ENCODE measurements at places on chromosomes 6 and 20.

- peak; percentile 52 for DNase-seq
Measured at GRCh38 chr20:21235484-21236445, 67.4 kb upstream of the XRN2 start.

- DNase-seq: no peak
Measured at GRCh38 chr20:62409931-62410745, 3.1 kb upstream of the CABLES2 start.

- no peak for DNase-seq
Measured at GRCh38 chr6:132817554-132818403, 3.4 kb downstream of the RPS12 start.

GRCh38 chr20:40604416-40604815 lies 84.6 kb downstream of the MAFB start:
- no peak for DNase-seq

GRCh38 chr20:61300709-61301108 lies 48.6 kb downstream of the CDH4 start:
- DNase-seq: no peak

- DNase-seq: peak; percentile 37
Measured at GRCh38 chr20:57390604-57391438, at the start of gene RBM38. Gene RBM38 (plus strand): TSS chr20:57391396. CDS start chr20:57391582, 186 bp downstream.

DNA sequence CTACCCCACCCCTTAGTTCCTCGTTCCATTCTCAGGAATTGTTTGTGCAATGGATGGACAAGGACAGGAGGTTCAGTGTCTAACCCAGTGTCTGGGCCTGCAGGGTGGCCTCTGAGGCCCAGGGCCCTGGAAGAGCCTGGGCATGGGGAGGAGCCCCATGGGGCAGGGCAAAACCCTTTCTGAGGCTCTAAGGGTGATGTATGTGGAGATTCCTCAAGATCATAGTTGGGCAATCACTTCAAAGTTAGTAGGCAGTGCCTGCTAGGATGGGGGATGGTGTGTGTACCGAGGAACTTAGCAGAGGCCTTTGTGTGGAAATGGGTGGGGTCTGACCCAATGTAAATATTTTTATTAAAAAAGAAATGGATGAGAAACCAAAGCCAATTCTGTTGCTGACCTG lies 6.7 kb upstream of the C2 start:
- DNase-seq: no peak

DNA sequence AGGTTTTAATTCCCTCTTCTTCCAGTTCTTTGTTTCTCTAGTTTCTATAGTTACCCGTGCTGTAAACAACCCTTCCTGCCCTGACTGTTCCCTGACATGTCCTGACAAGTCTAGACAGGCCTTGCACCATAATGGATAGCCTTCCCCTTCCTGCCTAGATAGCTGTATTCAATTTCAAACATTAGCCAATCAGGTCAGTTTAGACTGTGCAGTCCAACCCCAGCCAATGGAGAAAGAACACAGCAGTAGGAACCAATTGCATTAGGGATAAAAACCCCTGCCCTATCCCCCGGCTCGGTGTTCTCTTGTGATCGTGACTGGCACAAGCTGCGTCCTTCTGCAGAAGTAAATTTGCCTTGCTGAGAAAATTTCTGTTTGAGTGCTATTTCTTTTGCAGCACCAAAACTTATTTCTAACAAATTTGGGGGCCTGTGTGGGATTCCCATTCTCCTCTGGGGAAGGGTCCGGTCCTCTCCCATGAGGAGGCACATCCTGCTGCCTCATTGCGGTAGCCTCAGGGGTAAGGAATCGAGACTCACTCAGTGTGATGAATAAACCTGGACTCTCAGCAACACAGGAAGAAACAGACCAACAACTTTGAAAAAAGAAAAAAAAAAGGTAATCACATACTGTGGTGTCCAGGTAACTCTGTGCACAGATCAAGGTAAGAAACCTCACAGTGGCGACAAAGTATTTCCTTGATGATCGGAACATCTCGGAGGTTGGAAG lies 248.7 kb upstream of the ECI2 start:
- no peak for DNase-seq

DNA sequence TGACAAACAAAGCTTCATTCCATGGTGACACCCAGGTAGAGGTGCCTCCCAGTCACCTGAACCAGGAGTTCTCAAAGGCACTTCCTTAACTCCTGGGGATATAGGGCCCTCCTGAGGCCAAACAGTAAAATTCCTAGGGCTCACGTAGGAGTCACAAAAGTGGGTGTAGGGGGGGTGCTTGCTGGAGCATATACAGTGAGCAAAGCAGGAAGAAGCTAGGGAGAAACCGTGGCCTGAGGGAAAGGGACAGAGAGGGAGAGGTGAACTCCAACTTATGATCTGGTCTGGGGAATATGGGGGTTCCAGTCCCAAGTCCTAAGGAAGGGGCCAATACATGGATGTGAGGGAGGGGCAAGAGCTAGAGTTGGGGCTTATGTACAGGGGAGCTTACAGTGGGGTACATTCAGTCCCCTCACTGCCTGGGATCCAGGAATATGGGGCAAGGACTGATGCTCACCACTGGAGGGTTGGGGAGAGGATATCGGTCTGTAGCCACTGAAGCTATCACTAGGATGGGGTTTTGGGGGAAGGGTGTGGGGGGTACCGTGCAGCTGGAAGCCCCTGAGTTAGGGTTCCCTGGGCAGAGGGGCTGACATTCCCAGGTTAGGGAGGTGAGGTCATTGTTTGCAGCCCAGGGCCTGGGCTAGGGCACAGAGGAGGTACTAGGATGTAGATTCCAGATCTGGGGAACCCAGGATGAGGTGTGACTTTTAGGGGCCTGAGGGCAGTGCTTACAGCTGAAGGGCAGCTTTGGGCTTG lies 950 bp downstream of the PEDS1 start:
- DNase-seq: no peak

DNA sequence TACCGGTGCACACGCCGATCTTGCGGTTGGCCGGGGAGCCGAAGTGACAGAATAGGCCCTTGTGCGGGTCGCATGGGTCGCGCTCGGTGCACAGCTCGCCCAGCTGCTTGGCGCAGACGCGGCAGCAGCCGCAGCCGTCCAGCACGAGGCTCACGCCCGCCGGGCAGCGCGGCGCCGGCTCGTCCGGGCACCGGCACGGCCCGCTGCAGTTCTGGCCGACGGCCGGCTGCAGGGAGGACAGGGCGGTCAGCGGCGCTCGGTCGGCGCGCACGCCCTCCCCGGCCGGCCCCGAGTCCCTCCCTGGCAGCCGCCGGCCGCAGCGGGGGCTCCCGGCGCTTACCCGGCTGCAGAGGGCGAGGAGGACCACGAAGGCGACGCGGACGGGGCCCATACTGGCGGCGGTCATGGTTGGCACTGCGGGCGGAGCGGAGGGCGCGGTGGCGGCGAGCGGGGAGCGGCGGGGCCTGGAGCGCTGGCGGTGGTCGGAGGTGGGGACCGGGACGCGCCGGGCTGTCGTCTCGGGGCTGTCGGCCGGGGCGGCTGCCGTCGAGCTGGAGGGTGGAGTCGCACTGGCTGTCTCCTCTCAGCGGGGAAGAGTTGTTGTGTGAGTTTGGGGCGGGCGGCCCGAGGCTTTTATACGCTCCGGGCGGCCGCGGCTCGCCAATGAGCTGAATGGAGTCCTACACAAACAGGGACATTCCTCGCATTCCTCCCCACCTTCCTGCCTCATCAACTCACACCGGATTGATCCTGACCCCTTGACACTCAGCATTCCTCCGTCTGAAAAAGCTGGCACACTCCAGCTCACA lies at the start of gene CCN2:
TSS of gene CCN2 (minus strand) at position 606 of the 809 bp plus-strand sequence. CDS start at position 406, 200 bp downstream.
- DNase-seq: no peak

DNA sequence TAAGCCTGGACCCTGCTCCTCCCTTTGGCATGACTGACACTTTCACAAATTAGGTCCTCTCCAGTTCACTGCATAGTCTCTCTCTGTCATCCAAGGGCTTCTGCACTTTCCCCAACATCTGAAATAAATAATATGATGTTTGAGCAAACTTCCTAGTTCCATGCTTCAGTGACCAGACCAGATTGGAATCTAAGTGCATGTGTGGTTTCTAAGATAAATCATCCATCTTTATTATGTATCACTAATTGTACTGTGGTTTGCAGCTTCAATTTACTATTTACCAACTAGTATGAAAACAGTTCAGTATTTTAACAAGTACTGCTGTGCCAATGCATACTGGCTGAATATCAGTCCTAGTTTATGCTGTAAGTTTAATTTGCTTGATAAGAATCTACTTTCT lies 18.7 kb downstream of the SESN1 start:
- DNase-seq: no peak

GRCh38 chr6:17615794-17616193 lies 15.7 kb downstream of the FAM8A1 start:
- no peak for DNase-seq

- DNase-seq: no peak
Measured at GRCh38 chr20:62985444-62985778, 21.4 kb downstream of the BHLHE23 start.

GRCh38 chr6:43786664-43787329 lies 16.8 kb downstream of the VEGFA start:
- DNase-seq: no peak

- DNase-seq: no peak
Measured at GRCh38 chr6:148790817-148791216, 44.0 kb downstream of the UST start.

- no peak for DNase-seq
Measured at GRCh38 chr6:116366740-116367275, 3.9 kb upstream of the DSE start.

- peak; percentile 89 for DNase-seq
Measured at GRCh38 chr6:71248306-71248765, 40.3 kb upstream of the OGFRL1 start.

DNA sequence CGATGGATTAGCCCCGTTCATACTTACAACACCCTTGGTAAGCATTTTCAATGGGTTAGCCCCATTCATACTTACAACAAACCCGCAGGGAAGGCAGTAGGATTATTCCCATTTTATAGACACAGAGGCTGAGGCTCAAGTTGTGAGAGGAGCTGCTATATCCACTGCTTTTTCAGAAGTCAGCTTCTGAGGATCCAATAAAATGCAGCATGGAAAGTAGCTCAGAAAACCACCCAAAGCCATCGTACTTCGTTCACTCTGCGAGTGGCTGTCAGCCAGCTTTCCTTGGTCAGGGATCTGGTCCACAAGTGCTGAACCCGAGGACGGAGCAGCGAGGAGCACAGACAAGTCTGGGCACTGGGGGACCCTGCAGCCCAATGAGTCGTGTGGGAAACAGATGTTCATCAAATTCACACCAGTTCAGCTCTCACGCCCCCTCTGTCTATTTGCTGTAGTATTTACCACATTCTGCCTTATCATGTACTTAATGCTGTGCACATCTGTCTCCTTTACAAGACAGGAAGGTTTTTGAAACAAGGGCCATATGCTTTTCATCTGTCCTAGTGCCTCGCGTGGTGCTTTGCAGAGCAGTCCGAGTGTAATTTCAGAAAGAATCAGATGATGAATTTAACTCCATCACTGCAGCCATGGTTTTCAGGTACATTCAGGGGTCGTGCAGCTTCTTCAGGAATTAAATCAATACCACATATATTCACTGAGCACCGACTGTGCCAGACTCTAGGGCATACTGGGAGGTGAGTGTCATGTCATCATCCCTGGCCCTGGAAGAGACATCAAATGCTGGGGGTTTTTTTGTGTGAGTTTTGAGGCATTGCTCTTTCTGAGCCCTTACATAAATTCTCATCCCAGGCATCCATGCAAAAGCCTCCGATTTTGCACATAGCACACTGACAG lies 256.9 kb downstream of the CDH26 start:
- DNase-seq: no peak

- DNase-seq: no peak
Measured at GRCh38 chr6:109854541-109855308, 123.4 kb upstream of the GPR6 start.

DNA sequence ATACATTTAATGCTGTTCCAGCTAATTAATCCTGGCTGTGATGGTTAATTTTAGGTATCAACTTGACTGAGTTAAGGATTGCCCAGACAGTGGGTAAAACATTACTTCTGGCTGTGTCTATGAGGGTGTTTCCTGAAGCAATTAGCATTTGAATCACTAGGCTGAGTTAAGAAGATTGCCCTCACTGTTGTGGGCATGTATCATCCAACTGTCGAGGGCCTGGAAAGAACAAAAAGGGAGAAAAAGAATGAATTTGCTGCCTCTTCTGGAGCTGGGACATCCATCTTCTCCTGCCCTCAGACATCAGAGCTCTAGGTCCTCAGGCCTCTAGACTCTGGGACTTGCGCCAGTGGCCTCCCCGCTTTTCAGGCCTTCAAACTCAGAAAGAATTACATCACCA lies 34.3 kb downstream of the SDHAF4 start:
- no peak for DNase-seq

DNA sequence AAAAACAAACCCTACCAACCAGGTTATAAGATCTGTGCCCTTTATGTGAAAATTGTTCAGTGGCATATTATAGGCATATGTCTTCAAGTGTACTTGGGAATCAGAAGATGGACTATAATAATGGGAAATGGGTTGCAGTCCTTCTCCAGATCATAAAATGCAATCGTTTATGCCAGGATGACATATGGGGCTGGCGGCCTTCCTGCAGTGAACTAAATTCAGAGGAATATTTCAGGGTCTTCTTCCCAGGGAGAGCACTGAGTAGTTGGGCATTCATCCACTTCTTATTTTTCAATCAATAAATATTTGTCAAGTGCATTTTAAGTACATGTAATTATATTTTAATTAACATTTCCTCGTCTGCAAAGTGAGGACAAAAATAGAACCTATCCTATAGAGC lies 176.2 kb upstream of the CNR1 start:
- DNase-seq: no peak

DNA sequence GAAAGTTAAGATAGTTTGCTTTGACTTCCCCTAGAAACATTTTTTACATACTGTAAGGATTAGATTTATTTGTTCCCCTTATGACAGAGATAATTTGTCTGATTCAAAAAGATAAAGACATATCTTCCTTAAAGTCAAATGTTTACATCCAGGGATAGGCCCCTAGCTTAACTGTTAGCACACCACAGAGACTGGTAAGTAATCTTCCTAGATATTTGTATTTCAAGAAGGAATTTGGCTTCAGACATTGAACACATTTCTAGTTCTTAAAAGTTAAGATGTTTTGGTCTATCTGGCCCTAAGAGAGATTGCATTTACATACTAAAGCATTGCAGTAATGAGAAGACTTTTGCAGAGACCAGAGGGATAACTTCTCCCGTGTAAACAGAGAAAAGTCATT lies 1201.1 kb upstream of the GJE1 start:
- DNase-seq: no peak

DNA sequence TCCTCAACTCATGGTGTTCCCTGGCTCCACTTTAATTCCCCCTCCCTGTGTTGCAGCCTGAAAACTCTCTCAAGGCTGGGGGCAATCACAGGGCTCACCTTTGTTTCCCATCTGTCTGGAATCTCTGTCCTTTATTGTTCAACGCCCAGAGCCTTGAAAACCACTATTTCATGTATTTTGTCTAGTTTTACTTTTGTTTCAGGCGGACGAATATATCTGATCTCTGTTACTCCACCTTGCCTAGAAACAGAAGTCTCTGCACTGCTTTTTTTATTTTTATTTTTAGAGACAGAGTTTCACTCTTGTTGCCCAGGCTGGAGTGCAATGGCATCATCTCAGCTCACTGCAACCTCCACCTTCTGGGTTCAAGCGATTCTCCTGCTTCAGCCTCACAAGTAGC lies 27.6 kb downstream of the PLAGL2 start:
- DNase-seq: no peak

- DNase-seq: no peak
Measured at GRCh38 chr20:35583636-35584560, 31.7 kb upstream of the SPAG4 start.
